ENCODE measurements at places on chromosomes 13 and 19. TPM values are rescaled to one million over a fixed set of nuclear protein-coding genes. Genes with fewer than 3 reads are reported as not detected.

Gene TGFBR3L
- 4.4 TPM for total RNA-seq

Gene ADPRHL1
- 1.2 TPM for total RNA-seq

Gene HNRNPA1L2
- 7.5 TPM for total RNA-seq

Gene UQCR11
- 252 TPM for total RNA-seq

Gene KLHL26
- total RNA-seq: 17.6 TPM

Gene SIN3B
- total RNA-seq: 36.5 TPM

Gene ZNF227
- total RNA-seq: 13.2 TPM

Gene NBEA
- 10.5 TPM for total RNA-seq
